ENCODE measurements at places on chromosomes 1 and 21.

- DNase-seq: no peak
These were observed 11.6 kb upstream of the FAM20B start for GRCh38 chr1:179014123-179014522.

DNA sequence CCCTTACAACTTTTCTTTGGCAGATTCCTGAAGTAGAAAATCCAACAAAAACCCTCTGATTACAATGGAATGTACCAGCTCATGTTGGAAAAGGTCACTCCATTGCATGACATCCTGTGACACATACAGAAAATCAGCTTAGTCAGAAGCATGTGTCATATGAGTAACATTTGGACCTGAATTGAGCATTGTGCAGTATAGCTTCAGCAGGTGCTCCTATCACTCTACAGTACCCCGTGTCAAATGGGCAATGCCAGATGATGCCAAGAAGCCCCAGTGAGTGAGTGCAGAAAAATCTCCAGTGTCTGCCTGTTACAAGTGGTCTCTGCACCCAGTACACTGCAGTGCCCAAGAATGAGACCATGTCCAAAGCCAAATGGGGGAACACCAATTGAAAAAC, 129.7 kb upstream of the RUNX1 start:
- no peak for DNase-seq

- DNase-seq: no peak
These were observed 32.2 kb upstream of the RPTN start for GRCh38 chr1:152191260-152191659.

DNA sequence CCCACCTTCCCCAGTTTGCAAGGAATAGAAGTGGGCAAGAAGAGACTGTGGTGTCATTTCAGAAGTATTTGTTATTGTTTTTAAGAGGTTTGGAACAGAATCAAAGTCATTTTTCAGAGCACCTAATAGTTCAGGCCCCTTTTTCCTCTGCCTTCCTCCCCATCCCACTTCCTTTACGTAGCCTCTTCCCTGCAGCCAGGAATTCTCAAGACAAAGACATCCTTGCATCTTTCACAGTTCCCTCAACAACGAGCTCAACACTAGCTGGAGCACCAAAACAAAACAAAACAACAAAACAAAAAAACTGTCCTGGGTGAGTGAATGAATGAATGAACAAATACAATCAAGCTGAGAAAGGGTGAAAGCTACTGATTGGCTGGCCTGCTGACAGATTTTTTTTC, 7.0 kb downstream of the PALMD start:
- DNase-seq: no peak

DNA sequence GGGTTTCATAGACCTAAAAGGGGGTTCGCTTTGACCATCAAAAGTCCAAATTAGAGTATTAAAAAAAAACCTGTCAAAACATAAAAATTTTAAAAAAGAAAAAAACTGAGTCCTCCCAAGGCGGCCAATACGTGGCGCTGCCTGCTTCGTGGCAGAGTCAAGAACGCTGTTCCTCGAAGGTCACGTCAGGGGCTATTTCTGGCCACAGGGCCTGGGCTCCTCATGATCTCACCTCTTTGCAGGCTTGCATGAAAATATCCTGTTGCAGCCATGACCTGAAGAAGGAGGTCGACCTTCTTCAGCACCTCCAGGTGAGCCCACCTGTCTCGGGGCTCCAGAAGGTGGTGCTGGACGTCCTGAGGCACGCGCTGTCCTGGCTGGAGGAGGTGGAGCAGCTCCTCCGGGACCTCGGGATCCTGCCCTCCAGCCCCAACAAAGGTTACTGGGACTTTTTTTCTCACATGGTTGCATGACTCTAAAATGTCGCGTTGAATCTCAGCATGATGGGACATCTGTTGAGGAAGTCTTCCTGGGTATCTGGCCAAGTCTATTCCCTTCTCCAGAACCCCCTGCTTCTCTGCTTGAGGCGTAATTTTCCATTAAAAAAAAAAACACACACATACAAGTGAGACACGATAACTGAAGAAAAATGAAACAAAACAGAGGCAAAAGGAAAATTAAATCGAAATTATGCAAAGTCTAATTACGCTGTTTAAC, 80.4 kb upstream of the EFHD2 start:
- no peak for DNase-seq

- DNase-seq: no peak
These were observed 325.0 kb upstream of the ESRRG start for GRCh38 chr1:217048104-217048707.

DNA sequence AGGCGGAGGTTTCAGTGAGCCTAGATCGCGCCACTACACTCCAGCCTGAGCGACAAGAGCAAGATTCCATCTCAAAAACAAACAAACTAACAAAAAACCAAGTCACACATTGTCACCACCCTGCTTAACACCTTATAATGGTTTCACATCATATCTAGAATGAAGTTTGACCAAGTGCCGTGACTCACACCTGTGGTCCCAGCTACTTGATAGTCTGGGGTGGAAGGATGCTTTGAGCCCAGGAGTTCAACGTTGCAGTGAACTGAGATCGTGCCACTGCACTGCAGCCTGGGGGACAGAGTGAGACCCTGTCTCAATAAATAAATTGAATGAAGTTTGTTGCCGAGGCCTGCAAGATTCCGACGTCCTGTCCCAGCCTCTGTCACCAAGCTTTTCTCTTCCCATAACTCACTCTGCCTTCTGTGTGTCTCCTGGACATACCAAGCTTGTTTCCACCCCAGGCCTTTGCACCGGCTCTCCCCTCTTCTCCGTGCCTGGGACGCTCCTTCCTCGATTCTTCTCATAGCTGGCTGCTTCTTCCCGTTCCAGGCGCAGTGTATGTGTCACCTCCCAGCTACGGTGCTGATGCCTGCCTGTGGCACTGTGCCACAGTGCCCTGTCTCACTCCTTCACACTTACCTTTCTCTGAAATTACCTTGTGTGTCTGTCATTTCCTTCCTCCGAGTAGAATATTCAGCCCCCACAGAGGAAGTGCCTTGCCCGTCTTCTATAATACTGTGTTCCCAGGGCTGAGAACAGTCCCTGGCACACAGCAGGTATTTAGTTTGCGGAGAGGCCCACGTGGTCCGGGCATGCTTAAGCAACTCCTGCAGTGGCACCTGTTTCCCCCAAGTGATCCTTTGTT, 3.8 kb upstream of the SELENON start:
- DNase-seq: no peak

- no peak for DNase-seq
These were observed 12.3 kb upstream of the CTRC start for GRCh38 chr1:15425958-15426357.

GRCh38 chr1:173210283-173210682, 3.2 kb upstream of the TNFSF4 start:
- DNase-seq: no peak

- DNase-seq: no peak
These were observed 10.3 kb downstream of the CHAF1B start for GRCh38 chr21:36395353-36396111.

DNA sequence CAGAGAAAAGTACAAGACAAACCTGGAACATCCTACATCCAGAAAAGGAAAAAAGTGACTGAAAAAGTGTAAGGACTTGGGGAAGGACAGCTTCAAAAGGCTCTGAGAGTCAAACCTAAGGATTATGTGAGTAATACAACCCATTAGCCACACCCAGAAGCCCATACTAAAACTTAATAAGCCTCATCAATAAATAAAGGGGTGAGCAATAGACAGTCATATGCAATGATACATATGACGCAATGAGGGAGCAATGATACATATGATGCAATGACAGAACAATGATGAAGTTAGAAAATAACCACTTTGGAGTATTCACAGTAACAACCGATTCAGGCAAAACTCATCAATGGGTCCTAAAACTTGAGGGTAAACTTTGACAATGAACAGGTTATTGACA, 50.1 kb downstream of the BRWD1 start:
- DNase-seq: no peak

DNA sequence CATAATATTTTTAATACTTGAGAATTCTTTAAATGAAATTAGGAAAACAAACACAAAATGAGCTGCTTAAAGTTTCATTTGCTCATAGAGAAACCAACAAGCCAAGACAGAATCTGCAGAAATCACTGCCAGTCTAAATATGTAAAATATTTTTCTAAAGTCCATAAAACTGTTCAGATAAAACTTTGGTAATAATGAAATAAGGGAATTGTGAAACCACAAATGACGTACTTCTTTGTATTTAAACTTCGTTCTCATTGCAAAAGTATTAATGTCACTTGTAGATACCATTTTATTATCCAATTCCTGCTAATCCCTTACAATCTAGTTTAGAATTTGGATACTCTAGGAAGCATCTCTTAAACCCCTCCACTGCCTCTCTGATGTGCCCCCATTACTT, 234.5 kb upstream of the NEGR1 start:
- DNase-seq: no peak

DNA sequence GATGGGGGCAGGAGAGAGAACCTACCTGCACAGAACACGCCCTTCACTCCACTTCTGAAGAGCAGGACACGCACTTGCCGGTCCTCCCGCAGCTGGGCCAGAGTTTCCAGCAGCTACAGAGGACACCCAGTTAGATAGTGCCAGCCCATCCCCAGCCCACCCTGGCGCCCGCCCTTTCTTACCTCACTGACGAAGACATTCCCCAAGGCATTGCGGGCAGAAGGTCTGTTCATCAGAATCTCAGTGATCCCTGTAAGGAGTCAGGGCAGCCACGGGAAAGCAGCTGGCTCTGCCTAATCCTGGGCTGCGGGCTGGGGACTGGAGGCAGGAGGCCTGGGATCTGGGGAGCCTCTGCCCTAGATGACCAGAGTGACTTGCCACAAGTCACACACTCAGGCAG, 10.0 kb downstream of the ECHDC2 start:
- no peak for DNase-seq

DNA sequence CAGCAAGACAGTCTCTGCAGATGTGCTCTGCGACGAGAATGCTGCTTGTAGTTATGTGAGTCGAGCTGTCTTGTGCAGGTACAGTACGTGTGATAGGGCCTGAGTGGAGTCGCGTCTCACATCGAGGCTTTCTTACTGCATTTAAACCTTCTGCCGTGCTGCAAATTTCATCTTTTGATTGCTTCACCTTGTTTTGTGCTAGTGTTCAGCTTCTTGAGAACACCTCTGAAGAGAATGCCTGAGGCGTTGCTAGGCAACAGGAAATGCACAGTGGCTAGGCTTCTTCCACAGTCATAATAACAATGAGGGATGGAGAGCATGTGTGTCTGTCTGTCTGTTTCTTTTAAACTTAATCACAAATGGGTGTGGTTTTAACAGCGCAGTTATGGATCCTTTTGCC, 52.9 kb downstream of the MRPS6 start:
- DNase-seq: no peak

DNA sequence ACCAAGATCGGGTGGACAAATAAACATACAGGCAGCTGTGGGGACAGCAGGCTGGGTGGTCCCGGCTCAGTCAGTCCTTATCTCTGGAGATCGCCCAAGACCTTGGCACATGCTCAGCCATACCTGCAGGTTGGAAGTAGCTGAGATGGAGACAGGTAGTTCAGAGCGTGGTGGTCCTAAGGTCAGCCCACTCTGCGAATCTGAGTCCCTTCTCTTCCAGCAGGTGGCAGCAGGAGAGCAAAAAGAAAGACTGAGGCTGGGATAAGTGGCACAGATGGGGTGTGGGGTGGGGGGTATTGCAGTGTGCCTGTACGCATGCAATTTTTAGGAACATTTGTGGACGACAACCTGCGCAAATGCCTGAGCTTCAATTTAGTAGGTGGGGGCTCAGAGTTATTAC, 104.9 kb downstream of the TENT5C start:
- no peak for DNase-seq

DNA sequence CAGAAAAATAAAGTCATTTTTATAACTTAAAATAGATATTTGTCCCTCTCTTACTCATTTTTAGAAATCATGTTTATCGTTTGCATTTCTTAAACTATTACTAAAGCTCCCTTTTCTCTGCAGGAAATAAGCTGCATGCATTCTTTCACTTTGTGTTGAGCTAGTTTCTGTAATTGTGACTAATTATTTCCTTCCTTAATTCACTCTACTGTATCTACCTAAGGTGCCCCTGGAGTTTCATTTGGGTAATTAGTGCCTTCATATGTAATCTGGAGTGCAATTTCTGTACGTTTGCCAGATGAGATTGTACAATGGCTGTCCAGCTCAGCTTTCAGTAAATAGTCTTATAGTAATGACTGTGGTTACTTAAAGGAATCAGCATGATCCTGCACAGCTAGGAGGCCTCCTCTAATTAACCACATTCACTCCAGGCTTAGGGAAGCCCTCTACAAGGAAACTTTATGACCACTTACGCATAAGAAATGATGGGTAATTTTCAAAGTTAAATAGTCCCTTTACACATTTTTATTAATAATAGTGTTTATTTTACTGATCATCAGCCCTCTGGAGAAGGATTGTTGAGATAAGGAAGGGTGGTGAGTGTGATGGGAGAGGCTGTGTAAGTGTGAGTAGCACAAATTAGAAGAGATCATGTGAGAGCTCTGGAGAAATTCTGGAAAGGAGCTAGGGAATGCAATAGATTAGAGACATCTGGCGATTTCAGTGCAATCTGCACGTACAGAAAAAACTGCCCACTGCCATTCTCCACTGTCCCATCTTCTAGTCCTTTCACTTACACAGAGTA, 86.8 kb downstream of the LRRC8C start:
- no peak for DNase-seq

Data from T-helper 1 cell (primary cell).